HS-5 (cell line): ENCODE measurements at places on chromosomes 11 and 22.

DNA sequence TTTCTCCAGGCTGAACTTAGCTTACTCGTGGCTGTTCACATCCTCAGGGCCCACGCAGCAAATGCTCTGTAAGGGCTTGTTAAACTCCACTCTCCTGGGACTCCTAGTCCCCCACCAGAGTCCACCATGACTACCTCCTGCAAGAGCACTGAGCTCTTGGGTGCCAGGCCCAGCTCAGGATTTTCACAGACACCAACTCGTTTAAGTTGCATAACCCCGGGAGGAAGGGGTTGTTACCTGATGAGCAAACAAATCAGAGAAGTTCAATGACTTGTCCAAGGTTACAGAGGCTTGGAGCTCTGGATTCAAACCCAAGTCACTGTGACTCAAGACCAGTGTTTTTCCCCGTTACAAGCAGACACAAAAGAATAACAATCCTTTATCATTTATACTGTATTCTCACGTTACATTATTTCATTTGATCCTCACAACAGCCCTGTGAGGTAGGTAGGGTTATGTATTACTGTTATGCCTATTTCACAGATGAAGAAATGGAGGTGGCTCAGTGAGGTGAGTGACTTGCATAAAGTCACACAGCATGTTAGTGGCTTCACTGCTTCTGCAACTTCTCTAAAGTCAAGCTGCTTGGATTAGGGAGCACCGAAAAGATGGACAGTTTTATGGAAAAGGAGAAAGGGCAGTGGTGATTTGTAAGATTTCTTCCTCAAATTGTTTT is 17.4 kb downstream of the KCTD21 start:
- DNase-seq, result no peak

DNA sequence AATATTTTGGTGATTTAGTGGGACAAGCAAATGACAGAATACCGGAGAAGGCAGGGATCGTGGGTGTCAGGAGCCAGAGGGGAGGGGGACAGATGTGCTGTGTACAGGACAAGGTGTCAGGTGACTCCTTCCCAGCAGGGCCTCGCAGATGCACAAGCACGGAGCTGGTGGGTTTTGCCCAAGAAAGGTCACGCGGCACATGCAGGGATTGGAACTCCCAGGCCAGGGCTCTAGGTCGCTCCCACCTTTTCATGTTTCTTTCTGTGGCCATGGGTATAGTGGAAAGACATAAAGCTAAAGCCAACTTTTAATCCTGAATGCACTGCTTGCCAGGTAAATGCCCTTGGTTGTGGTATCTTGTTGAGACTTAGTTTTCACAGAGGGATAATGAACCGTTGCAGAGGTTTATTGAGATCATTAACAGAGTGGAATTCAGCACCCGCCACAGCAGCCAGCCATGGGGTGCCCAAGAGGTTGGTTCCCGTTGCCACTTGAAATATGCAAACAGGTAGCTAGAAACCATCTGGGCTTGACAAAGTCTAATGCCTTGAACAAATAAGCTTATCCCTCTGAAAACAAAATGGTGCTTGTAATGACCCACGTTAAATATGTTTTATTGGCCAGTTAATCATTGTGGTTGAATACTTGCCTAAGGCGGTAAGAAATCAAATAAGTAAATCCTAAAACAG is 10.1 kb downstream of the C22orf23 start:
- no peak for DNase-seq

DNA sequence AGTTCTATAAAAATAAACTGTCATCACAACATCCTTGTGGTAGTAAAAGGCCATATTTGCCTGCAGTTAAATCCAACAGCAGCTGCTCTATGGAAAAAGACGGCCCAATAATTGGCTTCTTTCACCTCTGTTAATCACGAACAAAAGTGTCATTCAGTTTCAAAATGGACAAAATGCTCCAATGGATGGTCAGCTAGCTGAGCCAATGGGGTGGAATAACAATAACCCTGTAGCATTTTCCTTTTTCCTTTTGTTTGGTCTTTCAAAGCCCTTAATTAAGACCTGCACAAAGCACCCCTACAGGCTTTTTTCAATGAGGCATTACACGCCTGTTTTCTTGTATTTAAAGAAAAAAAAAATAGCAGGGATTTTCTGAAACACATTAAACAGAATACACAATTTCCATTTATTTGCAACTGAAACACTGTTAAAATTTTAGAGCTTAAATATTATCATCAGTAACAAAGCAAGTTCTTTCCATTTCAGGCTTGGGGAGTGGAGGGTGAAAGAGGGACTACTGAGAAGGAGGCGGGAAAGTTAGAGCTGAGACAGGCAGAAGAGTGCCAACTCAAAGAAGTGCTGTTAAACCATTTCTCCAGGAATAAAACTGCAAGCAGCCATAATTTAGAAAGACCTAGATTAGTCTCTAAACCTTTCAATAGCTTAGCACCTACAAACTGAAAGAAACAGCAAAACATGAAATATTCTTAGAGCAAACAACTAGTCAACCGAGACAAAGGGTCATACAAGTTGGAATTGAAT is 28.7 kb downstream of the LGR4 start:
- no peak for DNase-seq

DNA sequence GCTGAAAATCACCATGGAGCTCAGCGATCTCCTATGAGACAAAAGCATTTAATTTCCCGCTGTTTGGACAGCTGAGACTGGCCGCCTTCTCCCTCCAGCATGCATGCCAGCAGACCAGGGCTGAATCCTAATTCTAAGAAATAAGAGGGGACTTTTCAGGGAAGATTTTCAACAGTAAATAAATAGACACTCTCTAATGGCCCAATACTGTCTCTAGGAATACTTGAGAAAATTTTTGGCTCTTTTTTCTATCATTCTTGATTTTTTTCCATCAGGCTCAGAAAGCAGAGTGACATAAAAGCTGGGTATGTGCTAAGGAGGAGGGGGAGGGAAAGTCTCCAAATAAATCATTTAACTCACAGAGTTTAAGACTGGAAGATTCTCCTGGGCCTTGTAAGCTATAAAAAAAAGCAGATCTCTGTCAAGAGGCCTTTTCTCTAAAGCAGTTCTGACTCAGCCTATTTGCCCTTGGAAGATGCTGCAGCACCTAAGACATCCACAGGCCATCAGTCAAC is 17.6 kb upstream of the SPON1 start:
- no peak for DNase-seq

DNA sequence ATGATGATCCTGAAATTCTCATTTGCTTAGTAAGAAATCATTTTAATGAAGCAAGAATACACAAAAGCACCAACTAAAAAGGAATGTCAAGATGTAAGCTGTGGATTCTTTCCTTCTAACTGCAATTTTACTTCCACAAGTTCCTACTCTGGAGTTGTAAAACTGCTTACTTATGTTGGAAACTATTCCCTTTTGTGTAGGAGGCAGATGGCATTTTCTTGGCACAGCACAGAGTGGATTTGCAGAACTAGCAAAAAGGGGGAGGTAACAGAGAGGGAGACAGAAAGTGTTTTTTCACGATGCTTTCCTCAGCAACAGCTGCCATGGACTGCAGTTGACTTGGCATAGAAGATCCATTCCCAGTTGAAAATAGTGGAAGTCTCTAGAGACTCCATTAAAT is 1112.0 kb upstream of the RAG2 start:
- DNase-seq, result no peak

- no peak for DNase-seq
These were observed 19.1 kb downstream of the CYB5R2 start for GRCh38 chr11:7654195-7654705.

GRCh38 chr11:11215058-11215815 is 137.8 kb downstream of the CSNK2A3 start:
- no peak for DNase-seq

DNA sequence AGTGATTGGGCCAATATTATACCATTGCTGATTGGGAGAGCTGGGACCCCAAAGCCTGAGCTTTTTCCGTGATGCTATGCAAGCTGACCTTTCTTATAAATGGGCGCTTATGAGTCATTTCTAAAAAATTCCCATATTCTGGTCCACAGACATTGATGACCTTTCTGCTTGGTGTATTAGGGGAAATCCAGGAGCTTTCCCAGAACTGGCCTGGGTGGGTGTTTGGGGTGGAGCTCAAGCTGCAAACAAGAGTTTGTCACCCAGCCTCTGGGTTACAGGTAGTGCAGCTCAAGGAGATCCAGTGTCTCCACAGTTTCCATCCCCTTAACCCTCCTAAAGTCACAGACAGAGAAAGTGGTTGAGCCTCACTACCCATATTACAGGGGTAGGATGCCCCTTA is 67.7 kb downstream of the CCDC81 start:
- no peak for DNase-seq

DNA sequence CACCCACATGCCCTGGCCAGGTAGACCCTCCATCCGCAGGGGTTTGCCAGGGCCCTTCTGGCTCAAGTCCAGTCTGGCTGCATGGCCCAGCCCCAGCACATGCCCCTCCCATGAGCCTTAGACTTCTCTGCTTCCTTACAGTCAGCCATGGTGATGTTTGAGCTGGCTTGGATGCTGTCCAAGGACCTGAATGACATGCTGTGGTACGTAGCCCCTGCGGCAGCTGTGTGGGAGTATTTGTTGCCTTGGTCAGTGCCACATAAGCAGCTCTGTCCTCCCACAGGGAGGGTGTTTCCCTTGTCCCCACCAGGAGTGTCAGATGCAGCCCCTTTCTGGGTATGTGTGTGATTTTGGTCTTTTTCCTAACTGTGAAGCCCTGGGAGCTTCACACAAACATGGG is 17.5 kb downstream of the CDC45 start:
- DNase-seq, result no peak

GRCh38 chr11:14499178-14499559 is 442 bp downstream of the COPB1 start:
- DNase-seq, result no peak

DNA sequence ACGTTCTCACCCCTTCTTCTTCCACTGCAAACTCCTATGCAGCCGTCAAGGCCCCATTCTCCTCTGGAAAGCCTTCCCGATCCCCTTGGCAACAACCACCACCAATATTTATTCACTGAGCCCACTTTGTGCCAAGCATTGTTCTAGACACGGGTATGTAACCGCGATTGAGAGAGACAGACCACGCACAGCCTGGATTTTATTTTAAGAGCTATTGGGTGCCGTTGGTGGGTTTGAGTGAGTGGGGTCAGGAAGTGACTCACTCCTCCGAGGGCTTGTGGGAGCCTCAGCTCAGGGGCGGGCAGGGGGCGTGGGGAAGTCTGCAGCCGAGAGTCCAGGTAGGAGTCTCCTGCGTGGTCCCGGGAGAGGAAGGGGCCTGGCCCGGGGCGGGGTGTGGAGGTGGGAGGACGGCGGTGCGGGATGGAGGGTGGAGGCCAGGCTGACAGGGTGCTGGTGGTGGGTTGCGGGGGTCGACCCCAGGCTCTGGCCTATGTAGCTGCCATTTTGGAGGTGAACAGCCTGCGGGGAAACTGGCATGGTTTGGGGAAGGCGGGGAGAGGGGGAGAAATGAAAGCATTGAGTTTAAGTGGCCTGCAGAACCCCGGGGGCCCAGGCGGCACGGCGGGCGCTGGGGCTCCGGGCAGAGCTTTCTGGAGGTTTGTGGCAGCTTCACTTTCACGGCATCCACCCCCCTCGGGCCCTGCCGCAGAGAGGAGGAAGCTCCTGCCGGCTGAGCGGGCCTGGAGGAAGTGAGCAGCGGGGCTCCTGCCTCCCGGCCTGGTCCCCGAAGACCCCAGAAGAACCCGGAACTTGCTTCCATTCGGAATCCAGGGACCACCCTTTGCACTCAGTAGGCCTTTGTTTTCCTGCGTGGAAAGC is 547 bp downstream of the PARVG start:
- DNase-seq, result no peak

DNA sequence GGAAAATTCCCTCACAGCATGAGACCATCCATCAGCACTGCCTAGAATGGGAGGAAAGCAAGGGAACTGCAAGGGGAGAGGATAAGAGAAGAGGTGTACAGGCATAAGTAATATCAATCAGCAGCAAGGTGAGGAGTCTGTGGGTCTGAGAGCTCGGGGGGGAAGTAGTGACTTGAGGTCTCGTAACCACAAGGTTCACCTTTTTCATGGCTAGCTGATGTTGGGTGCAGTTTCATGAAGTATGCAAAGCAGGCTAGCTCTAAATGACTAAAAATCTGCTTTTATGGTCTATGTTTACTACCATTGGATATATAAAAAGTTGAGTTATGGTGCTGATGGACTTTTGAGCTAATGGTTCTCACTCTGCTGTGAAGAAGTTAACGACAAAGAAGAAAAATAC is 35.8 kb downstream of the OR4C6 start:
- DNase-seq, result no peak

GRCh38 chr22:47218671-47219070 is 456.2 kb downstream of the TBC1D22A start:
- DNase-seq, result no peak

DNA sequence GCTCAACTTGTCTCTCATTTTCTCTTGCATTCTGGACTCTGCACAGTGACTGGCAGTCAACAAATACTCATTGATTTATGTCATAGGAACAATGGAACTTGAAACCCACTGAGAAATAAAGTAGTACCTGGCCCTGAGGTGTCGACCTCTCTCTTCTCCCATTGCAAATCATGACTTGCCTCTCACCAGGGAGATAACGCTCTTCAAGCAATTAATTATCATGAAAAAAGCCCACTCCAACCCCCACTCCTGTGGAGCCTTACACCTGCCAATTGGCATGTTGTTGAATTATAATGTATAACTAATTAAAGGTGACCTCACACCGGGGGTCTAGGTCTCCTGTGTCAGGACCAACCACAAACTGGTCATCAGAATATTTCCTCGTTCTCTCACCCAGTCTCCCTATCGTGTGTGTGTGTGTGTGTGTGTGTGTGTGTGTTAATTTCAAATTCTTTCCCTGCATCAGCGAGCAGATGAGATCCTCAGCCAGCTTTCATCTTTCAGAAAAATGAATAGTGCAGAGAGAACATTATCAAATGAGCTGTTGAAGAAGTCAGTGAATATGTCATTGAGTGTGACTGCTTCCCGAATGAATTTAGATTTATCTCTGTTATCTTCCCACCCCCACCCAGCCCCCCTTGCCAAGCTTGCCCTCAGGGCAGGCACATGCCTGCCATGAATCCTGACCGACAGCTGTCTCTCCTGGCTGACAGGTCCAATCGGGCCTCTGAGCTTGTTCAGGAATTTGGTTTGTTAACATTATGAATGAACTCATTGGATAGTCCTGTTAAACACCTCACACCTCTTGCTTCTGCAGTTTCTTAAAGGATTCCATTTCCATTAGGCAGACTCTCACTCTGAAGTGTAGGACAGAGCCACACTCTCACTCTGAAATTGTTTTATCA is 357.4 kb downstream of the INSC start:
- no peak for DNase-seq

GRCh38 chr11:74185285-74185684 is 14.2 kb downstream of the PPME1 start:
- no peak for DNase-seq
